ENCODE measurements at places on chromosomes 2 and 18. TPM values are rescaled to one million over a fixed set of nuclear protein-coding genes. Genes with fewer than 3 reads are reported as not detected.
A peak's percentile ranks its signal among the peaks of the same experiment; 100 is the strongest.

DNA sequence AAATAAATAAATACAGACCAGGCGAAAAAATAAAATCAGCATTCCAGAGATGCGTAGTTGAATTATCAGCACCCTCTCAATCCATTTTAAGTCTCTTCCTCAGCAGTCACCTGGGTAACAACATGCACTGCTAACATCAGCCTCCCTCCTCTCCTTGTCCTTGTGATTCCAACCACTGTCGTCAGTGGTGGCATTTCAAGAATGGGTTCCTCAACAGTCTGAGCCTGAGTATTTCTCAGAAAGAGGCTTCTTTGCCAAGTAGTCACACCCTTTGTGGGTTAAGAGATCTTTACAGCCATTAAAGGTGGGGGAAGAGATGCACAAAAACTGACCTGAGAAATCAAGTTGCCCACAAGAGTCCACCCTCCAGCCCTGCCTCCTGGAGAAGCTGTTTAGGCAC, 39.0 kb downstream of the NOL10 start:
- no peak overlapping the region for H3K27ac ChIP-seq
- H3K36me3 ChIP-seq = peaks cover 26% of the 10 kb centered on the region
- no peak overlapping the region for H3K4me3 ChIP-seq

DNA sequence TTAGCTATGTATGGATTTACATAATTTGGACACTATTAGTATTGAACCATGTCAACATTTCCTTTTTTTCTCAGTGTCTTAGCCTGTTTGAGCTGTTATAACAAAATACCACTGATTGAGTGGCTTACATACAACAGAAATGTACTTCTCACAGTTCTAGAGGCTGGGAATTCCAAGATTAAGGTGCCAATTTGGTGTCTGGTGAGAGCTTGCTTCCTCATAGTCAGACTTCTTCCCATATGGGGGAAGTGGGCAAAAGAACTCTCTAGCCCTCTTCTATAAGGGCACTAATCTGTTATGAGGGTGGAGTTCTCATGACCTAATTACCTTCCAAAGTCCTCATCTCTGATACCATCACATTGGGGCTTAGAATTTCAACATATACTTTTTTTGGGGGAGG, 12.6 kb downstream of the ZNF804A start:
- H3K36me3 ChIP-seq = no peaks in the 10 kb centered on the region
- no peaks in the 10 kb centered on the region for H3K27me3 ChIP-seq
- no peak overlapping the region for H3K4me3 ChIP-seq
- no peak overlapping the region for H3K27ac ChIP-seq
- DNase-seq = no peak
- H3K4me1 ChIP-seq = no peaks in the 10 kb centered on the region

SPOPL gene
- total RNA-seq = 21.0 TPM

DNA sequence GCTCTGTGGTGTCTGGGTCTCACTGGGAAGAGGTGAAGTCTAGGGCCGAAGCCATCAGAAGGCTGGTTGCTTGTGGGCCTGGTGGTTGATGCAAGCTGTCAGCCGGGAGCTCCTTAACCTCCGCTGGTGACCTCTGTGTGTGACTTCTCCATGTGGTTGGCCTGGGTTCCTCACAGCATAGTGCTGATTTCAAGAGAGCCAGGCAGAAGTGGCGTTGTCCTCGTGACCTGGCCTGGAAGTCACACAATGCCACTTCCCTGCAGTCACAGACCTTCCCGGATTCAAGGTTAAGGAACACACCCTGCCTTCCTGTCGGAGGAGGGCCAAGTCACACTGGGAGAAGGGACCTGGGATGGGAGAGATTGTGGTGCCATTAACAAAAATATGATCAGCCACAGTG, 303.7 kb upstream of the HS6ST1 start:
- no peaks in the 10 kb centered on the region for H3K36me3 ChIP-seq
- no peaks in the 10 kb centered on the region for H3K27me3 ChIP-seq
- peaks cover 13% of the 10 kb centered on the region for H3K4me1 ChIP-seq
- H3K27ac ChIP-seq = no peak overlapping the region

DNA sequence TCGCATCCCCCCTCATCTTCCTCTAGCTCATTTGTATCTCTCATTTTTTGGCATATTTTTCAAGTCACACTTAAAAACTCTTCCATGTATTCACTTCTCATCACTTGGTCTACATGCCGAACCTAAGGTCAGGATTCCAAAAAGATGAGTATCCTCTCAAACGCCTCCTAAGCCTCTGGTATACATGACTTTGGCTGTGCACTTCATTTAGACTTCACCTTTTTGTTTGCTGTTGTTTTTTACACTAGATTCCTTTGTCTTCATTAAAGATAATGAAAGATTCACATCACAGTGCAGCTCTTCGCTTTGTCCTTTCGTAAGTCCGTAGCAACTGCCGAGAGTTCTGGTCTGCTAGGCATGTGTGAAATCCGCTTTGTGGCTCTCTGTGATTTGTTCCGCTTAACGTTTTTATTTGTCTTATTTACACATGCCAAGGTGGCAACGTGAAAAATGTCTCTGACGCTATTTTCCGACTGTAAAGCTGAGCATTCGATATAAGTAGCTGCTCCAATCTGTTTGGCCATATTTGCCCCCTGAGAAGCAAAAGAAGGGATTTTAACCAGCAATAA, 17.7 kb downstream of the RND3 start:
- peaks cover 66% of the 10 kb centered on the region for H3K36me3 ChIP-seq
- no peak for DNase-seq
- H3K27me3 ChIP-seq = no peaks in the 10 kb centered on the region
- H3K27ac ChIP-seq = no peak overlapping the region
- H3K4me3 ChIP-seq = no peak overlapping the region
- peaks cover 41% of the 10 kb centered on the region for H3K4me1 ChIP-seq

DNA sequence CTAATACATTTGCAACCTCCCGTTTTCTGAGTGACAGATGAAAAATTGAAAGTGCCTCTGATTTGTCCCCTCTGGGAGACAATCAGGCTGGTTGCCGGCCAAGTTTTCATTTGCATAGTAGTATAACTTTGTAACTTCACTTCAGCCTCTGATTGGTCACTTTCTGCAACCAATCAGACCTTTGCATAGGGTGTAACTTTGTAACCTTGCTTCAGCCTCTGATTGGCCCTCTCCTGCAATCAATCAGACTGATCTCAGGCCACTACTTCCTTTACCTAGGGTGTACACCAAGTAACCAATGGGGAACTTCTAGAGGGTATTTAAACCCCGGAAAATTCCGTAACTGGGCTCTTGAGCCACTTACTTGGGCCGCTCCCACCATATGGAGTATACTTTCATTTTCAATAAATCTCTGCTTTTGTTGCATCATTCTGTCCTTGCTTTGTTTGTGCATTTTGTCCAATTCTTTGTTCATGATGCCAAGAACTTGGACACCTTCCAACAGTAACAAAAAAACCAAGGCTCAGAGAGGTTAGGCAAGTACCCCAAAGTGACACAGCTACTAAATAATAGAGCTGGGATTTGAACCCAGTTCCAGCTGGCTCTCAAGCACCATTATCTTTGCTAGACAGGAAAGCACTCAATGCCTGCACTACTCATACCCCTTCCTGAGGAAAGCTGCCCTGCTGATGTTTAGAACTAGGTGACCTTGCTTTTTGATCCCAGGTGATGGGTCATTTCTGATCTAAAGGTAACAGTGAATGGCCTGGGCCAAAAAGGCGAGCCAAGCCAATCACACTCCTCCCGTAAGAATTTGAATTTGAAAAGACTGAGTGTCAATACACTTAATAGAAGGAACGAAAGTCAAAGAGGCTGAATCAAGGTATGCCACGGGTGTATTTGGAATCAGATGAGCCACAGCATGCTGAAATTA, 10.9 kb upstream of the MYOM1 start:
- peak; percentile 43 for DNase-seq
- H3K27ac ChIP-seq = no peak overlapping the region
- H3K4me1 ChIP-seq = peaks cover 9% of the 10 kb centered on the region
- no peak overlapping the region for H3K4me3 ChIP-seq

HOXD1 gene
- not detected for total RNA-seq

DNA sequence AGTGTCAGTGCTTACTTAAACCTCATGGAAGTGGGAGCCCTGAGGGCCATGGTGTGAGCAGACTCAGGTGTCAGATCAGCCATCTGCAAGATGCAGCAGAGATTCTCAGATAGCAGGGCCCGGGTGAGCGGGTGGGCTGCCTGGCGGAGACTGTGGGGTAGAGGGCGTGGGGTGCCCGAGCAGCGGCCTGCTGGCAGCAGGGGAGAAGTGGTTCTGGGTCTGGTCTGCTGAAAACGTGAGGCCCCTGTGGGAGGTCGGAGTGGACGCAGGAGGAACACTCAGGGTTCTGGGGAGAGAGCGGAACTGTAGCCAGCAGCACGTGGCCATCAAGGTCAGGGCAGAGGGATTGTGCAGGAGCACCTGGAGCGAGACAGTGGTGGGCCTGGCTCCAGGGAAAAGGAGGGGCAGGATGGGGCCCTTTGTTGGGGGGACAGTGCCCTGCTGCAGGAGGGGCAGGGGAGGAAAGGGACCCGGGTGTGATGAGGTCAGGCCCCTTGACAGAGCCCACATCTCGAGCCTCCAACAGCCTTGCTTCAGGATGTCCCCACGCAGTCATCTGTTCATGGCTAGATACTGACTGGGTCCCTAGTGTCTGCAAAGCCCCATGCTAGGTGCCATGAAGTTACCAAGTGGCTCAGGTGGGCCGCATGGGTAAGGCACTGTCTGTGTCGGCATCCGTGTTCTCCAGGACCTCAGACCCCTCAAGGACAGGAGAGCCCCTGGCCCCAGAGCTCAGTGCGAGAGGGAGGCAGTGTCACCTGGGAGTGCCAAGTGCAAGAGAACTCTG, 2.7 kb upstream of the ESPNL start:
- H3K27me3 ChIP-seq = no peaks in the 10 kb centered on the region
- no peak for DNase-seq
- no peaks in the 10 kb centered on the region for H3K36me3 ChIP-seq

GRCh38 chr2:226943862-226944620, 108.2 kb downstream of the RHBDD1 start:
- DNase-seq = no peak
- no peak overlapping the region for H3K27ac ChIP-seq
- H3K27me3 ChIP-seq = no peaks in the 10 kb centered on the region
- H3K4me1 ChIP-seq = no peaks in the 10 kb centered on the region

SERPINB12 gene
- not detected for total RNA-seq

KLHL41 gene
- total RNA-seq = not detected

VIT gene
- not detected for total RNA-seq

DNA sequence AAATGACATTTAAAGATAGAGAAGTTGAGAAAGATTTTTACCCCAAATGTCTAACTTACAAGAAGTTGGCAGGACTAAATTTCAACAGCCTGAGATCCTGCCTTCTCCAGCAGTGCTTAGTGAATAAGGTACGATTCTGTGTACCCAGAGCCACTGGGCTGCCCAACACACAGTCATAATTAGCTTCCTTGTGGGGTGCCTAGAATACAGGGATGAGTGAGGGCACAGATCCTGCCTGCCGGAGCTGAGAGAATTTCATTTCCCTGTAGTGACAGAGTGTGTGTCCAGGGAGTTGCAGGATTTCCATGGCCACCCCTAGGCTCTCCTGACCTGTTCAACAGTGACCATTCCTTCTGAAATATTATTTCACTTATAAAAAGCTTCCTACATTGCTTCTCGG, 27.0 kb downstream of the GREB1 start:
- H3K27me3 ChIP-seq = peaks cover 64% of the 10 kb centered on the region
- no peak for DNase-seq
- H3K4me3 ChIP-seq = no peak overlapping the region
- no peaks in the 10 kb centered on the region for H3K4me1 ChIP-seq
- H3K36me3 ChIP-seq = no peaks in the 10 kb centered on the region

GRCh38 chr18:12301263-12302005, 6.6 kb upstream of the TUBB6 start:
- no peak overlapping the region for H3K4me3 ChIP-seq
- DNase-seq = no peak
- no peaks in the 10 kb centered on the region for H3K36me3 ChIP-seq
- no peaks in the 10 kb centered on the region for H3K27me3 ChIP-seq
- H3K4me1 ChIP-seq = 0 out of 2 replicates have a peak, but pooled peaks cover 2% of the 10 kb centered on the region

DNA sequence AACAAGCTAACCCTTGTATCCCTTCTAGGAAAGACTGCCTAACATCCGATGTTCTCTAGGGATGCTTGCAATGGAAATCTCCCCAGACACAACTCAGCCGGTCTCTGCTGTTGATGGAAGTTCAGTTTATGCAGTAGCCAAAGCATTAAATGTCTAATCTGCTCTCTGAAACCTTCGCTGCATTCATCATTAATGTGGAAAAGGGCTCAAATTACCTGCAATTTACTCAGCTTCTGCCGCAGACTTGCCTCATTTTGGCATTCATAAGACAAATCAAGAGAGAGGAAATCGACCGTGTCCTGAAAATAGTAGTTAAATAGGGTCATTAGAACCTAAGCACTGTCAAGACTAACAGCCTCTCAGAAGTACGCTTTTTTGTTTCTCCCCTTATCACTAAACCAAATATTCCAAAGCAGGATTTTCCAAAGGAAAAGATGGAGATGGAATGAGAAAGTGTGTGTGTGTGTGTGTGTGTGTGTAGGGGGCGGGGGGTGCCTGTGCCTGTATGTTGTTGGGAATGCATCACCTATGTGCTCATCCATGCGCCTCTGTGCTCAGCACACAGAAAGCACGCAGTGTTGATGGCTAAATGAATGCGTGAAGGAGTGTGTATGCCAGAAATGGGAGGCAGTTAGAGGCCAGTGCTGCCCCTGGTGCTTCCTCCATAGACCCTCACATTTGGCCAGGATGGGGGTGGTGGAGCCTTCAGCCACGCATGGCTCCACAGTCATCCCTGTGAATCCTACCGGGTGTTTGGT, 7.4 kb downstream of the LCT start:
- no peak overlapping the region for H3K4me3 ChIP-seq
- no peaks in the 10 kb centered on the region for H3K4me1 ChIP-seq
- H3K27ac ChIP-seq = no peak overlapping the region
- H3K36me3 ChIP-seq = no peaks in the 10 kb centered on the region

DNA sequence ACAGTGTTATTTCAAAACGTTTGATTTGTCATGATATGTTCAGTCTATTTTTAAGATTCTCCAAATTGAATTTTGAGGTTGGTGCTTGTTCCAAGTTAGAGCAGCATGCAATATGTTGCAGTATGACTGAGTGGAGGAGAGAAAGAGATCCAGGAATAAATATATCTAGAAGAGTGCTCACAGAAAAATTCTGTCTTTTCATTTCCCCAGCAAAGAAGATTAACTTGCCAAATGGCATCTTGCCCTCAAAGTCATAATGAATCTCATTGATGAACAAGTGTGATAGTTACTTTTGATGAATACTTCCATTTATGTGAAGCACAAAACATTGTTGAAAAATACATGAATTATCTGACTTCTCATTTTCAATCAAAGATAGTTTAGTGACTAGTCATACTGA, 95.9 kb downstream of the KCNJ3 start:
- H3K4me1 ChIP-seq = no peaks in the 10 kb centered on the region
- DNase-seq = no peak
- no peaks in the 10 kb centered on the region for H3K27me3 ChIP-seq
- H3K36me3 ChIP-seq = no peaks in the 10 kb centered on the region
- H3K4me3 ChIP-seq = no peak overlapping the region

SLC11A1 gene
- 0.35 TPM for total RNA-seq

DNA sequence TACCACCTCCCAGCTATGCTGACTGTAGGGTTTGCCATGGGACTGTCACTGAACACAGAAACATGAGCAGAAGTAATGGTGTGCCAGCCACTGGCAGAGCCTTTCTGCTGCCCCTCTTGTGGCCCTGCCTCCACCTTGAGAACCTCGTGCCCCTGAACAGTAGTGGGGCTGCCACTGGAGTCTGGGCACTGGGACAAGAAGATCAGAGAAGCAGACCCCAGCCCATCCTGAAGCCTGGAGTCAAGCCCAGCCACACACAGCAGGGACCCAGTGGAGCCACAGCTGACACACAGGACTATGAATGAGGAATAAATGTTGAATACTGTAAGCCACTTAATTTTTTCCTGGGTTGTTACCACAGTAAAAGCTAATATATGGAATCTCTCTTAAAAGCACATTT, 159.6 kb downstream of the NCKAP5 start:
- no peak overlapping the region for H3K27ac ChIP-seq
- H3K4me1 ChIP-seq = no peaks in the 10 kb centered on the region
- no peaks in the 10 kb centered on the region for H3K36me3 ChIP-seq

Measured in PC-9 (cell line).